ENCODE measurements at places on chromosomes 2 and 18.

DNA sequence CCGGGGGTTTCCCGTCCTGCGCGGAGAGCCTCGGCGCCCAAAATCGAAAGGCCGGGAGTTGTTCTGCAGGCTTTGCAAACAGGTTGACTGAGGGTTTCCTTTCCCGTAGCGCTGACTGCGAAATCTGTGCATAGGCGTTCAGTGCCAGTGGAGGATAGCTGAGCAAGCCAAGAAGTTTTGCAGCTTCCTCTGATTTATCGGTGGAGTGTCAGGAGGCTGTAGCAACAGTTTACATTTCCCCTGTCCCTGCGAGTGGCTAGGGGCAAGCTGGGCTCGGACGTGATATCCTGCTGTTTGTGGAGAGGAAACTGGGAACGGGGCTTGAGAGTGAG lies 694 bp downstream of the THSD7B start:
- DNase-seq = no peak

DNA sequence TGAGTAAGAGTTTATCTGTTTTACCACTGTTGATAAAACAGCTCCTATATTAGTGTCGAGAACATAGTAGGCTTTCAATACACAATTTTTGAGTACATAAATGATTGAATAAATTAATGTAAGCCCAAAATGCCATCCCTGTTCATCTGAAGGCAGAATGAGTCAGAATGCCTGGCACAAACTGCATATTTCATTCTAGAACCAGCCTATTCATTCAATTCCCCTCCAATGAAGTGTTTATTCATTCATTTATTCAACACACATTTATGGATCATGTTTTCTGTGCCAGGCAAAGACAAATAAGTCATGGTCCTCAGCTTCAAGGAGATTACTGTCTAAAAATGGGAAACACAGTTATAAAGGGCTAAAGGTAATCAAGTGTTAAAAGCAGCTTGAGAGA lies 22.8 kb upstream of the LCLAT1 start:
- DNase-seq = no peak

GRCh38 chr2:85889627-85890281 lies 964 bp upstream of the ST3GAL5 start:
- DNase-seq = no peak

GRCh38 chr18:65768120-65768778 lies 17.4 kb downstream of the CDH7 start:
- no peak for DNase-seq

DNA sequence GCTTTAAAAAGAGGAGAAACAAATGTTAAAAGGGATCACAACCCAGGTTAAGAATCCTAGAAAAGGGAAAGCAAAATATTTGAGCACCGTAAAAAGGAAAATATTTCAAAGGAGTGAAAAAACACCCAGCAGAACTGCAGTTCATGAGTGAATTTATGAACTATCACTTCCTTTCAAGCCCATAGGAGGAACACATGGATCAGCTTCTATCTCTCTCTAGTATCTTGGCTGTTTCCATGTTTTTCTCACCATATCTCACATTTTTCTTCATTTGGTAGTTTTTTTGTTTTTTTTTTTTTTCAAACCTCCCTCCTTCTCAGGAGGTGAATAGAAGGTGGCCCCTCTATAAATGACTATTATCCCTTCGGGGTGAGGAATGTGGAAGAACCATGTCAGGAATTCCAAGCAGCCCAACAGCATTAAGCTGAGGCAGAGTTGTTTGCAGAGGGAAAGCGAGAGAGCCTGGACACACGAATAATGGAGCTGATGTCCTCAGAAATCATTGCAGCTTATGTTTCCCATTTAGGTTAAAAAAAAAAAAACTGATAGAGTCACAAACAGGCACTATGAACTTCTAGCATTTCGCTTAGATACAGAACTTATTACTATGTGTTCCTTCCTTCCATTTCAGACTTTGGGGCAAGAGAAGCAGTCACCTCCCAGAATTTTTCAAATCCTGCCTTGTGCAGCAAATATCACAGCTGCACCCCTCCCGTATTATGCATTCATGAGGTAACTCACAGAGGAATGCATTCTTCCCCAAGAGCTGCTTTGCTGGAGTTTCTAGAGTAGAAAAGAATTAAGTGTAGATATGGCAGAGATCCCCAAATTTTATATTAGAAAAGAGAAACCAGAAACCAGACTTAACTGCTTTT lies 315.6 kb downstream of the IRS1 start:
- DNase-seq = no peak

DNA sequence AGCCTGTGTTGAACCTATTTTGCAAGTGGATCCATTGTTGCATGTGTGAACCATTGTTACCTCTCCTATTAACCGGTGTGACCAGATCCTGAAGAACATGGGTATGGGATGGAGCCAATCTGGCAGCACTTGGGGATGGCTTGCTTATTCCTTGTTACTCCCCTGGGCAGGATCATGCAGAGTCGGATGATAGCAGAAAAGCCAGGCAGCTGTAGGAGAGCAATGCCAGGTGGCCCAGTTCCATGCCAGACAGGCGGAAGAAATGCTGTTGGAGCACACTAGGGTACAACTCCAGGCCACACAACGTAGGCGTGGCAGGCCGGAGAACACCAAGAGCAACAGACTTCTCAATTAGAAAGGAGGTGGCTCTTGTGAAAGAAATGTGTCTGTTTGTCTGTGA lies 16.3 kb upstream of the MYO1B start:
- no peak for DNase-seq

GRCh38 chr18:44539926-44540325 lies 140.8 kb upstream of the SETBP1 start:
- DNase-seq = no peak

GRCh38 chr18:13316063-13316462 lies 97.5 kb downstream of the LDLRAD4 start:
- no peak for DNase-seq

GRCh38 chr2:60440079-60440766 lies 113.2 kb downstream of the BCL11A start:
- no peak for DNase-seq
